ENCODE measurements at places on chromosomes 4 and X.

DNA sequence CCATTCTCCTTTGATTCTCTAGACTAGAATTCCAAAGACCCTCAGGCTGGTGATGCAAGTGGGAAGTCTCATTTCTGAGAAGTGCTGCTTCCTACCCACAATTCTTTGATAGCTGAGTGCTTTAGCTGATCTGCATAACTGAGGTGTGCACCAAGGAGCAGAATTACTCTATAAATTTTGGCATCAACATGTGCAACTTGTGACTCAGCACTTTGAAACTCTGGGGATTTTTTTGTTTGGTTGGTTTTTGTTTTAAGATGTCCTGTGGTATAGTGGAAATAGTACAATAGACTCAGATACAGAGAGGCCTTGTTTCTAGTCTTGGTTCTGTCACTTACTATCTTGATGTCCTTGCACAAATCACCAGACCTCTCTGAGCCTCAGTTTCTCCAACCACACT, 148.4 kb downstream of the AR start:
- no peak for DNase-seq
- H3K4me1 ChIP-seq: no peaks in the 10 kb centered on the region
- H3K27ac ChIP-seq: no peak overlapping the region

DNA sequence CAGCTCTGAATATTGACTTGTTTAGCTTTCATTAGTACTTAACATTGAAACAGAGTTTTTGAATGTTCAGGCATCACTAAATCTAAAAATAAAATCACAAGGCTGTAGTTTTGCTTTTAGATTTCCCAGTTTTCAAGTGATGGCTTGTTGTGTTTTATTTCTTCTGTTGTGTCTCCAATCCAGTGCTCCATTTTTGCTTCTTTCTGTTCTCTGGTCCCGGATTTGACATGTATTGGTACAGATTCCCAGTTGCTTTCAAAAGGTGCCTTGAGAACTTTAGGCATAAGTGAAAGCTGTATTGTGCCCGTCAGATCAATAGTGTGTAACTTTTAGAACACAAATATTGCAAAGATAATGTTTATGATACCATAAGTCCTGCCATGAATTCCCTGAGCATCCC, 53.2 kb downstream of the ARHGAP10 start:
- no peaks in the 10 kb centered on the region for H3K27me3 ChIP-seq
- peaks cover 54% of the 10 kb centered on the region for H3K4me1 ChIP-seq
- DNase-seq: no peak
- H3K27ac ChIP-seq: peak overlapping the region; percentile 79
- no peak overlapping the region for H3K4me3 ChIP-seq
- H3K36me3 ChIP-seq: no peaks in the 10 kb centered on the region

DNA sequence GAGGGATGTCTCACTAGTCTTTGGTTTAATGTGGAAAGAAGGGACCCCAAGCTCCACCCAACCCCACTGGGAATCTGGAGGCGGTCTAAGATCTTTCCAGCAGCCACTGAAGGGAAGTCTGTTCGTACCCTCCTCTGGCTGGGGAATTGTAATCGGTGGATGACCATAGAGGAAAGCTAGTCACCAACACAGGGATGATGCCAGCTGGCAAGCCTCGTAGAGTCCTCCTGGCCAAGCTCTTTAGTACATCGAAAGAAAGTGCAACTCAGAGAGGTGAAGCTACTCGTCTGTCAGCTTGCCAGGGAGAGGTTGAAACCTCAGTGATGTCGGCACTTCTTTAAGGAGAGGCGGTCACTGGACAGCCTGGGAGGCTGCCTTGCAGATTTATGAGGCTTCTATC, 58.7 kb downstream of the MAMLD1 start:
- no peaks in the 10 kb centered on the region for H3K27me3 ChIP-seq
- H3K4me3 ChIP-seq: no peak overlapping the region
- DNase-seq: peak; percentile 34
- no peaks in the 10 kb centered on the region for H3K4me1 ChIP-seq

GRCh38 chrX:107674480-107675364, 46.4 kb downstream of the PRPS1 start:
- H3K36me3 ChIP-seq: no peaks in the 10 kb centered on the region
- no peaks in the 10 kb centered on the region for H3K27me3 ChIP-seq
- no peak overlapping the region for H3K4me3 ChIP-seq
- H3K27ac ChIP-seq: peak overlapping the region; percentile 83
- peak; percentile 72 for DNase-seq
- H3K4me1 ChIP-seq: peaks cover 24% of the 10 kb centered on the region

DNA sequence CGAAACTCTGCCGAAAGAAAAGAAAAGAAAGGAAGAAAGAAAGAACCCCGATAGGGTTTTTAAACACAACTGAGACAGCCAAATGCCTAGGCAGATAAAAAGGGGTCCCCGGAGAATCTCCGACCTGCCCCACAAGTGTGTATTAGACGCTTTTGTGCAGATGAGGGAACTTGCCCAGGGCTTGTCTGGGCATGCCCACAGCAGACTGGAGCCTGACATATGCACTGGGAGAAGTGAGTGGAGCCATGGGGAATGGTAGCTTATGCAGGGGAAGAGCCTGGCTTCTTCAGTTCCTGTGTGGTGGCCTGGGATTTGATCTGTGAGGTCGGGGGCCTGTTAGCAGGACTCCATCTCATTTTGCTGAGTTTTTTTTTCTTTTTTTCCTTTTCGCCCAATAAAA, 199.0 kb downstream of the GPC3 start:
- no peak overlapping the region for H3K27ac ChIP-seq
- H3K4me1 ChIP-seq: no peaks in the 10 kb centered on the region
- DNase-seq: no peak
- no peak overlapping the region for H3K4me3 ChIP-seq
- H3K36me3 ChIP-seq: no peaks in the 10 kb centered on the region

DNA sequence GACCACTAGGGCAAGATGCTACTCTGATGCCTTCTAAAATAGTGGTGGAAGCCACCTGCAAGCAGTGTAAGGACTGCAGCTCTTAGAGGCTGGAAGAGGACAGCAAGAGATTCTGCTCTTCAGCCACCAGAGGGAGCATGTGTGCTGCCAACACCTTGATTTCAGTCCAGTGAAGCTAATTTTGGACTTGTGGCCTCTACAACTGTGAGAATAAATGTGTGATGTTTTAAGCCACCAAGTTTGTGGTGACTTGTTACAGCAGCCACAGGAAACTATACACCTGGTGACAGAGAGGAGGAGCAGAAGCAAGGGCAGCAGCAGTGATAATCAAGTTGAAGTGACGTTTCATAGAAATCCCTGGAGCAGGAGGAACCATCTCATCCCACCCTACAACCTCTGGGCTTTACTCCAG, 55.9 kb downstream of the FGFBP1 start:
- no peaks in the 10 kb centered on the region for H3K36me3 ChIP-seq
- no peak for DNase-seq
- H3K4me3 ChIP-seq: no peak overlapping the region
- H3K27me3 ChIP-seq: no peaks in the 10 kb centered on the region
- H3K27ac ChIP-seq: no peak overlapping the region

GRCh38 chr4:157908031-157908430, 264.8 kb downstream of the GASK1B start:
- no peaks in the 10 kb centered on the region for H3K27me3 ChIP-seq
- H3K36me3 ChIP-seq: no peaks in the 10 kb centered on the region

DNA sequence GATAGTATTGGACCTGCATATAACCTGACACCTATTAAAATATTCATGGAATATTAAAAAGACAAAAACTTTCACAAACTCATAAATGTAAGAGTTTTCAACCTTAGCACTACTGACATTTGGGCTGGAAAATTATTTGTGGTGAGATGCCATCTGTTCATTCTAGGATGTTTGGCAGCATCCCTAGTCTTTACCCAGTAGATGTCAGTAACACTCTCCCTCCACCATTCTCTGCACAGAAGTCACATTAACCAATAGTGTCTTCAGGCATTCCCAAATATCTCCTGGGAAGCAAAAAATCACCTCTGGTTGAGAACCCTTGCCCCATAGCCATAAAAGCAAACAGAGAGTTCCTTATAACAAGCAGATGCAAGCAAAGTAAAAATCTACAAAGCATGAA, 41.4 kb upstream of the NDST4 start:
- no peak overlapping the region for H3K4me3 ChIP-seq
- H3K27me3 ChIP-seq: no peaks in the 10 kb centered on the region
- H3K36me3 ChIP-seq: no peaks in the 10 kb centered on the region
- H3K27ac ChIP-seq: no peak overlapping the region
- no peaks in the 10 kb centered on the region for H3K4me1 ChIP-seq
- DNase-seq: no peak

GRCh38 chr4:145090380-145090779, 7.6 kb downstream of the ANAPC10 start:
- no peaks in the 10 kb centered on the region for H3K4me1 ChIP-seq
- no peak overlapping the region for H3K4me3 ChIP-seq
- no peak overlapping the region for H3K27ac ChIP-seq
- no peaks in the 10 kb centered on the region for H3K27me3 ChIP-seq
- DNase-seq: no peak
- peaks cover 16% of the 10 kb centered on the region for H3K36me3 ChIP-seq

DNA sequence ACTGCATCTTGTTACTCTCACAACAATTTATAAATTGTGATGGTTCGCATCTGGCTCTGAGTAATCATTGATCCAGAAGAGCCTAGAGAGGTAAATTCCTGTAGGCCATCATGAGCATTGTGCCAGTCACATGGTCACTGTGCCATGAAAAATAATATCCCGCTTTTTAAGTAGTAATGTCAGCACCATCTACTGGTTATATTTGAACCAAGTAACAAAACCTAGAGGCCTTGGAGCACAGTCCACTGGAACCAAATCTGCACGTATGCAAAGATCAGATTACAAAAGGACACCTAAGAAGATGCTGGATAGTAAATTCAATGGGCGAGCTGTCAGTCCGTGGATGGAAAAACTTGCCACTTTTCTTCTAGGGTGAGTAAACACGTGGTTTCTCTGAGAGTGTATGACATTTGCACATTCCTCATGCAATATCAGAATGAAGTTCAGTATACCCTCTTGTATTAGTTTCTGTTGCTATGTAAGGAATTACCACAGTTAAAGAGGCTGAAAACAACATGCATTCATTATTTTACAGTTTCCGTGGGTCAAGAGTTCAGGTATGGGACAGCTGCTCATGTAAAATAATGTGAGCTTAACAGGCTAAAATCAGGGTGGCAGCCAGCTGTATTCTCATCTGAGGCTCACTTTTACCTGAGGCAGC, 26.8 kb downstream of the FAM114A1 start:
- no peak overlapping the region for H3K4me3 ChIP-seq
- no peak overlapping the region for H3K27ac ChIP-seq
- H3K4me1 ChIP-seq: no peaks in the 10 kb centered on the region
- H3K36me3 ChIP-seq: no peaks in the 10 kb centered on the region
- DNase-seq: no peak

- H3K36me3 ChIP-seq: no peaks in the 10 kb centered on the region
- H3K4me3 ChIP-seq: no peak overlapping the region
- H3K27ac ChIP-seq: no peak overlapping the region
- DNase-seq: no peak
Observed at GRCh38 chrX:103882999-103883398, 50.9 kb upstream of the RAB9B start.

Measured in psoas muscle (tissue), 8 donors.